ENCODE measurements at places on chromosomes 5 and 9. TPM values are rescaled to one million over a fixed set of nuclear protein-coding genes. Genes with fewer than 3 reads are reported as not detected.
A peak's percentile ranks its signal among the peaks of the same experiment; 100 is the strongest.

The CRHBP gene
- 4.9 TPM for total RNA-seq

The DEPDC1B gene
- 0.35 TPM for total RNA-seq

The PTGR1 gene
- 53.0 TPM for total RNA-seq

DNA sequence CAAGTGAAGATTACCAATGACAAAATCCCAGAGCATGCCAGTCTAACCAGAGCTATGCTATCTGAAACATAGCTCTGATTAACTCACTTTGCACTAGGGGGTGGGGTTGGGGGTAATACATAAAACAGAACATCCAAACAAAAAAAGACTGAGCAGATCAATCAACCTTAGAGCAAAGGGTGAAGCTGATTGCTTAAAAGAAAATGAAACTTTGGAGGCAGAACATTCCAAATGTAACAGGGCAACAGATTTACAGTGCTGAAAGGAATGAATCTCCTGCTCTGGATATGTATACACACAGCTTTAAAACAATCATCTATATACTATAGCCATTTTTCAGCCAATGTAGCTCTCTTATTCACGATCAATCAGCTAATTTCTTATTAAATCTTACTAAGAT, 4.9 kb downstream of the IL6ST start:
- no peak for DNase-seq

DNA sequence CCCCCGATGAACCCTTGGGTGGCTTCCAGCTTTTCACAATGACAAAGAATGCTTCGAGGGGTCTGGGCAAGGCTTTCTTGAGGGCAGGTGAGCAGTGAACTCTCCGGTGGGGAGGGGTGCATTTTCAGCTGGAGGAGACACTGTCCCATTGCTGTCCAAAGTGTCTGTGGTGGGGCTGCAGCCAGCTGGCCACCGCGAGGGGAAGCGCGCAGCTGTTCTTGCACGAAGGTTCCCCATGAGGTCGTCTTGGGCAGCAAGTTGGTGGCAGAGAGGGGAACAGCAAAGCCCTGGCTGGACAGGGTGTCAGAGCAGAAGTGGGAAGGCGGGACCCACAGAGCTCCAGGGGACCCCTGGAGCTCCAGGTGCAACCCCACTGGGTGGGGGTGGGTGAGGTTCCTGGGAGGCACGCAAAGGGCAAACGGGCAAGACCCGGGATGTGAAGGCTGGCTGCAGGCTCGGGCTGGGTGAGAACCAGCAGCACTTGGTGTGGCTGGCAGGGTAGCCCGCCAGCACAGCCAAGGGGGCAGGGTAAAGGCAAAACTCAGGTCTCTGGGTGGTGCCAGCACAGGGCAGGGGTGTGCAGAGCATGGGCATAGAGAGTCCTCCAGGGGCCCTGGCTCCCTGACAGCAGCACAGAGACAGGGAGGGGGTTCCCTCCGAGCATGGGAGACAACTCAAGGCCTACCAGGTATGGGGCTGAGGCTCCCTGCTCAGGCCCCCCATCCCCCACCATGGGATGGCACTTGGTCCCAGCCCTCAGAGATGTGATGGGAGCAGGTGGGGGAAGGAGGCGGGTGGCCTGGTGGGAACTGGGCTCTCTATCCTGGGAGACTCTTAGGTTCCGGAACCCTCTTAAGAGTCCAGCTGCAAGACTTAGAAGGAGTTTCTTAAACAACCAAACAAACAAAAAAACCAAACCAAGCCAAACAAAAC, 26.6 kb downstream of the TSPAN17 start:
- no peak for DNase-seq

GRCh38 chr5:101018299-101018698, 115.2 kb upstream of the ST8SIA4 start:
- DNase-seq = no peak

DNA sequence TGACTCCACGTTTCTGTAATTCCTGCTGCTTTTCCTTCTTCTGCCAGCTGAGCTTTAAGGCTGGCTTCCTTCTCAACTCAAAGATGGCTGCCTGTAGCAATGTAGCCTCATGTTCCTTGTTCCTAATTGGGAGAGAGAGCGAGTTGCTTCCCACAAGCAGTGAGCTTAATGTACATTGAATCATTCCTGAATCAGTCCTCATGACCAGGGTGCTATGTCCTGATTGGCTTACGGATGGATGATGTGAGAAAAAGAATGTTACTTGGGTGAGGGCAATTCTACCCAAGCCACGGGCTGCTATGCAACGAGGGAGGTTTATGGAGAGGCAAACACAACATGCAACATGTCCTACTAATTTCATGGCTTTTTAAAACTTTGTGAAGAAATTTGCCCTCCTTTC, 356.2 kb downstream of the RASEF start:
- no peak for DNase-seq

DNA sequence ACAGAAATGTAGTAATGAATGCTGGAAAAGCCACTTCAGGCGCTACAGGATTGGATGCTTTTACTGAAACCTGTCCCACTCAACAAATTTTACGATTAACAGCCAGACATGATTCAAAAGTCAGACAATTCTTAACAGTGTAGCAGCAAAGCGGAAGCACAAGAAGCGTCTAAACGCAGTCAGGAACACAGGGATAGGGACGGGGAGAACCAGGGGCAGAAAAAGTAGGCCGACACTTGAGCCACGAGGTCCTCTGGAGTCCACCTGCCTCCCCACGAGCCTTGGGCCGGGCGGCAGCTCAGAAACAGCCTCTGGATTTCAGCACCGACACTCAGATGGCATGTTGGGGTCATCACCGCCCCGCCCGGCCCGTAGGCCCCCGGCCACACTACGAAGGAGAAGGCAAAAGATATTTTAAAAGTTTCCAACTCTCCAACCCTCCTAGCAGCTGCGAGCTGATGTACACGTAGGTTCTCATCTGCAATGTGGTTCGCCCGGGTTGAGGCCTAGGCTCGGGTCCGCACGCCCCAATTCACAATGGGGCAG, 615 bp downstream of the RACK1 start:
- DNase-seq = peak; percentile 88

DNA sequence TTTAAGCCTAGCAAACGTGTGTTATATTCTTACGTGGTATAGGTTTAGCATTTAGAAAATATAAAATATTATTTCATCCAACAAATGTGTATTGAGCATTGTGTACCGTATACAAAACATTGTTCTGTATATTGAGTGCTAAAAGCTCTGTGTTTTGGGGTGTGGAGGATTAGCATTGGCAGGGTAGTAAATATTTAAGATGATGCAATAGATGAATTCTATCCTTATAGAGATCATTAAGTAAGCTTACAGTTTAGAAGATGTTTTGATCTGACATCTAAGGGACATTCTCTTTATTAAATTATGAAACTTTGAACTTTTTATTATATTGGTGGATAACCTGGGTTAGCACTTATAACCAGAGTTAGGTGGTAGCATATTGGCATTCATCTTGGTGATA, 48.5 kb upstream of the GLIPR2 start:
- DNase-seq = no peak

DNA sequence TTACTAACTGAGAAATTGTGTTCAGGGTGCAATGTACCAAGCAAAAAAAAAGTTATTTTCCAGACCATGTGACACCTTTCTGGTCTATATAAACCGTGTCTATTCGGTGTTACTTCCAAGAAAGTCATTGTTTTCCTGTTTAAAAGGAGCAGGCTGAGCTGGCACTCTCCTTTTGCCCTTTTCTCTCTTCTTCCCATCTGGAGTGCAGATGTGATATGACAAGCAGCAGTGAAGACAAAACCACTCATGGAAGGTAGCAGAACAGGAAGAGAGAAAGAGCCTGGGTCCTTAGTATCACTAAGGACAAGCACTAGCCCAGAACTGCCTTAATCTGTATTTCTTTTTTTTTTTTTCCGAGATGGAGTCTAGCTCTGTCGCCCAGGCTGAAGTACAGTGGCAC, 25.6 kb downstream of the LYRM7 start:
- no peak for DNase-seq

GRCh38 chr5:79075646-79076426, 6.3 kb downstream of the BHMT2 start:
- no peak for DNase-seq

GRCh38 chr9:126171641-126172040, 155.0 kb upstream of the MVB12B start:
- peak; percentile 51 for DNase-seq

- no peak for DNase-seq
Measured at GRCh38 chr5:178090856-178091255, 22.5 kb upstream of the N4BP3 start.

DNA sequence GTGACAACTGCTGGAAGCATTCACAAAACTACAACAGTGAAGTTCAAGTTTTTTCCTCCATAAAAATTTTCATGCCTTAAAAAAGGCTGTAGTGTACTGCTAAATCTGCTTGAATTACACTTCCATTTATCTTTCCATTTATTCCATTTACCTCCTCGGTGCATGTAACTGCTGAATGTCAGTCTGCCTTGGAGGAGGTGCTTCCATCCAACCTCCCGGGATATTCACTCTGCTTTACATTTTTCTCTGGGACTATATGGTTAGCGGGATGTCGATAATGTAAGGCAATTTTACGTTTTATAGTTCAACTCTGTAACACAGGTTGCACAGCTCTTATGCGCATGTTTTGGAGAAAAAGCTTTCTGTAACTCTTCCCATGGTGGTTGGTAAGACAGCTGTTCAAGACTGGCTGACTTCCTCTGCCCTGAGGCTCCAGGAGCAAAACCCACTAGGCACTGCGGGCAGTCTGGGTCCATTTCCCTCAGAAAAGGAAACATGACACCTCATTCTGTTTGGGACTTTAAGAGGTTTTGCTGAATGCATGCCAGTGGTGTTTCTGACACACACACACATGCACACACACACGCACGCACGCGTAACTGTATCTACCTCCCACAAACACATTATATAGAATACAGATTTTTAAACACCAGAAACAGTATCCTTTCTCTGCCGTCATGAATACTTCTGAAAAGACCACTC, 66.1 kb downstream of the SPTLC1 start:
- no peak for DNase-seq

GRCh38 chr5:64923151-64923685, 154.5 kb downstream of the CWC27 start:
- no peak for DNase-seq

DNA sequence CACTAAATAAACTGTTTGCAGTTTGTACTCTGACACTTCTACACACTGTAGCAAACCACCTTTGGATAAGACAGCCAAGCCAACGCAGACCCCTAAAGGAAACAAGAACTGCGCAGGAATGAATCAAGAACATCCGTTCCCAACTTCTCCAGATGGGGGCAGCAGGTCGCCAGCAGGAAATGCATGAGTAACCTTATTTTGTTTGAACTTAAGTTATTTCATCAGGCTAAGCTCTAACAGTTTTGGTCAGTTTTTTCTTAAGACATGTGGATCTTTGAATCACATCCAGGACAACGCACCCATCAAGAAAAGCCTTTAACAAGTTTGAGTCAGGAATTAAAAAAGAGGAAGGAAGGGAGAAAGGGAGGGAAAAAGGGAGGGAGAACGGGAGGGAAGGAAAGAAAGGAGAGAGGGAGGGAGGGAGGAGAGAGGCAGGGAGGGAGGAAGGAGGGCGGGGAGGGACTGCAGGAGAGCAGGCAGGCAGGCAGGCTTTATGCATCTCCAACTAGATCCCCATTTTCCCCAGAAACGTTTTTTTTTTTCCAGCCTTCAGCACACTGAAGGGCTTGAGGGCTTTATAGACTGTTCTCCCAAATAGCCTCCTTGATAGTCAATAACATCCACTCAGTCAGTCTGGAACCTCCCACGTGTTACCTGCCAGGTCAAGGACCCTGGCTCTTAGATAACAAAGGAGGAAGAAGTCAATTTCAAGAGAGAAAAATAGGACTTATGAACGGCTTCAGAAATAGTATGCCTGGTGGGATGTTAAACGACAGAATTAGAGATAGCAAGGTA, 22.2 kb downstream of the BHMT start:
- no peak for DNase-seq

DNA sequence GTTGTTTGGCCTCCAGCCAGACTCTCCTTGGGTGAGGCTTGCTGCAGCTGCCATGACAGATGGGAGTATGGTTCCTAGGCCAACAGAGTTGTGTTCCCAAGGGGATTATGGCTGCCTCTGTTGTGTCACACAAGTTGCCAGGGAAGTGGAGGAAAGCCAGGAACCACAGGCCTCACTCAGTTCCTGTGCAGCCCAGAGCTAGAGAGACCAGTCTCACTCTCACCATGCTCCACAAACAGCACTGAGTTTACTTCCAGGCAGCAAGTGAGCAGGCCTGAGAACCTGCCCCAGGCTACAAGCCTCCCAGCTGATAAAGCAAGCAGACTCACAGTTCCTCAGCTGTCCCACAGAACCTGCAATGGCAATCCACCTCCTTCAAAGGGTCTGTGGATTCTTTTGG, 273.6 kb upstream of the TAS2R1 start:
- DNase-seq = no peak

DNA sequence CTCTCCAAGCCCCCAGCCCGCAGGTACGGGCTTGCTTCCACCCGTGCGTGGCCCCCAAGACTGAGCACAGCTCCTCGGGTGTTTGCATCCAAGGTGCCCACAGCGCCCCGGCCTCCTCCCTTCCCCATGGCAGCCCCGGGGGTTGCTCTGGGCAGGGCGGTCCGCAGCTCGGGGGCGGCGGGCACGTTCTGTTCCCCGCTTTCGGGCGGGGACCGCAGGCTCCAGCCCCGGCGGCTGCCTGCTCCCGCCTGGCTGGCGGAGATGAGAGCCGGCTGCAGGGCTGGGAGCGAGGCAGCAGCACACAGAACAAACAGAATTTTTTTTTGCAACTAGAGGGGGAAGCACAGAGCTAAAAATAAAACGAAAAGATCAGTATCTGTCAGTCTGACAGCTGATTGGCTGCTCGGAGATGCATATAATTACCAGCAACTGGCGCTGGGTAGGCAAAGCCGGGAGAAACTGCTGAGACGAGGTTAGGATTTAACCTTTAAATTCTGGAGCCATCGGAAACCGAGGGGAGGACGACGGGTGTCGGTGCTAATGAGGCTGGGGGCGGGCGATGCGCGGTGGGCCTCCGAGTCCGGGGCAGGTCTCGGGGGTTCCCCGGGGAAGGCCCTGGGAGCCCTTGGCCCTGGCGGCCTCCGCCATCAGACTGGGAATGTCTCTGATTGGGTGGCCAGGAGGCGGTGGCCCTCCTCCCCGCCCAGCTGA, 142.7 kb upstream of the IER5L start:
- DNase-seq = peak; percentile 90

- DNase-seq = no peak
Measured at GRCh38 chr9:98940276-98940675, 3.4 kb upstream of the COL15A1 start.

DNA sequence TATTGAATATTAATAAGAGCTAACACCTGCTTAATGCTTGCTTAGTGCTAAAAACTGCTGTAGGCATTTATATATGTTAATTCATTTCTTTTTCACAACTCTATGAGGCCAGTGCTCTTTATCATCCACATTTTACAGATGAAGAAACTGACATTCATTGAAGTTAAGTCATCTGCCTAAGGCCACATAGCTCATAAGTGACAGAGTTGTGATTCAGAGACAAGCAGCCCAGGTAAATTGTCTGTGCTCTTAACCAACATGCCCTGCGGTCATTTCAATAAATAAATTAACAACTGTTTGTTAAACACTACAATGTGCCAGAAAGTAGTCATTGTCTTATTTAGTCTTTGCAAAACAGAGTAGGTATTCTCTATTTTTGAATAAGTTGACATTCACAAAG, 1354.4 kb upstream of the C9orf72 start:
- DNase-seq = no peak
